ENCODE measurements at places on chromosomes 16 and 17.

DNA sequence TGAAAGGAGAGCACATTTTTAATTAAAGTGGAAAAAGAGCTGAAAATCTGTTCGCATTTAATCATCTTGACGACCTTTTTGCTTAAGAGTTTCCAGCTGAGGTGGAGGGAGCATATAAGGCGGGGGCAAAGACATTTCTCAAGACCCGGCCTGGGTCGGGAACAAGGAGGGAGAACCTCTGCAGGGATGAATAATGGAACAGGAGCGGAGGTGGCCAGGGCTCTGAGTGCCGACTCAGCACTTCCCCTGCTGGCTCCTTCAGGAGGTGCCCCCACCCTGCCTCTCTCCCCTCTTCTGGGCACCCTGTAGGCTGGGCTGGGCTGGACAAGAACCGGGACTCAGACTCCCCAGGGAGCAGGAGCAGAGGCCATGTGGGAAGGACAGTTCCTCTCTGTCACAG is 7.9 kb upstream of the NGFR start:
- DNase-seq, result no peak

- no peak for DNase-seq
Observed at GRCh38 chr17:68829211-68829610, 126.0 kb downstream of the ABCA8 start.

DNA sequence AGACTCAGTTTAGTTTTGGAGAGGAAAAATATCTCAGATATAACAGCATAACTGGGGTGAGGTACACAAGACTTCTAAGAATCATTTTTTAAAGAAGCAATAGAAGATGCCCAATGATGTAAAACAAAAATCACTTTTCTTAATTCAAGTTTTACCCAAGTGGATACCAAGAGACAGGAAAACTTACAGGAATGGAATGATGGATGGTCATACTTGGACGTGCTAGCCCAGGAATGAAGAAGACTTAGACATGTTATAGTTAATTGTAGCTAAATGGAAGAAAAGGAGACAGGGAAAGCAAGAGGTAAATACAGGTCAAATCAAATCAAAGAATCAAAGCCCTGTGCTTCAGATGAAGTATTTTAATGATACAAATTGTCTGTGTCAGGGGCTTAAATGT is 312.7 kb upstream of the KCNJ16 start:
- no peak for DNase-seq

- DNase-seq, result peak; percentile 61
Observed at GRCh38 chr16:89658221-89658879, 714 bp downstream of the SPATA33 start.

GRCh38 chr17:78239489-78239931 is 8.1 kb downstream of the TMEM235 start:
- DNase-seq, result peak; percentile 83

- DNase-seq, result peak; percentile 59
Observed at GRCh38 chr16:14628806-14629611, 1.1 kb downstream of the PARN start.

DNA sequence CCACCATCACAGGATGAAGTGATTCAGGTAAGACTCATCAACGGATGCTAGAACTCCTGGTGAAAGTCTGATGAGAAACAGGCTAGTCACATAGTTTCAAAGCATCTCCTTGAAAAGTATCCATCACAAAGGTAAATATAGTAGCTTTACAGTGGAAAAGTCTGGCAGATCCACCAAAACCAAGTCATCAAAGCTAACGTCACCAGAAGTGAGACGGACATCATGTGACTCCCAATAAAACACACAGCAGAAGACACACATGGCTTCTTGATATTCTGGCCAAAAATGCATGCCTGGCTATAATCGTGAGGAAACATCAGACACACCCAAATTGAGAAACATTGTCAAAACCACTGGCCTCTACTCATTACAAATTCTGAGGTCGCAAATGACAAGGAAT is 17.9 kb upstream of the TRPV3 start:
- no peak for DNase-seq

- peak; percentile 51 for DNase-seq
Observed at GRCh38 chr17:16989230-16989952, 17.5 kb upstream of the TNFRSF13B start.

GRCh38 chr16:56289862-56290261 is 98.6 kb downstream of the GNAO1 start:
- no peak for DNase-seq

DNA sequence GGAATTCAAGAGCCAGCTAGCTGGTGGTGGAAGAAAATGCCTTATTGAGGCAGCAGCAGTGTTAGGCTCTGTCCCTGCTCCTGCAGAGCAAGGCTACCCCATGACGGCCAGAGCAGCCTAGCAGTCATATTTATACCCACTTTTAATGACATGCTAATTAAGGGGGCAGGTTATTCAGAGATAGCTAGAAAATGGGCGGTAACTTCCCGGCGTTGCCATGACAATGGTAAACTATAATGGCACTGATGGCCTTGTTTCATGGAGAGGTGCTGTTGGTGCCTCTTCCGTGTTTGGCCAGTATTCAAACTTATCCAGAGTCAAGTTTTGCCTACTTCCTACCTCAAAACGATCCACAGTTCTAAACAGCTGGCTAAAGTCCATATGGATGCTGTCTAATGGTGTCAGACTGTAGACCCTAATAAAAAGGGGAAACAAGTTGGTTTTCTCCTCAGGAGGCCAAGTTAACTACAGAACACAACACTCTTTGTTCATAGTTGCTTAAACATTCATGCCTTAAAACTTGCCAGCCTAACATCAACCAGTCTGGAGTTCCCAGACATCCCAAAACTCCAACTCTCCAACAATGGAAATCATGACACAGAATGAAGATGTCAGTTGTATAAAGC is 3.7 kb upstream of the SCNN1B start:
- peak; percentile 47 for DNase-seq

DNA sequence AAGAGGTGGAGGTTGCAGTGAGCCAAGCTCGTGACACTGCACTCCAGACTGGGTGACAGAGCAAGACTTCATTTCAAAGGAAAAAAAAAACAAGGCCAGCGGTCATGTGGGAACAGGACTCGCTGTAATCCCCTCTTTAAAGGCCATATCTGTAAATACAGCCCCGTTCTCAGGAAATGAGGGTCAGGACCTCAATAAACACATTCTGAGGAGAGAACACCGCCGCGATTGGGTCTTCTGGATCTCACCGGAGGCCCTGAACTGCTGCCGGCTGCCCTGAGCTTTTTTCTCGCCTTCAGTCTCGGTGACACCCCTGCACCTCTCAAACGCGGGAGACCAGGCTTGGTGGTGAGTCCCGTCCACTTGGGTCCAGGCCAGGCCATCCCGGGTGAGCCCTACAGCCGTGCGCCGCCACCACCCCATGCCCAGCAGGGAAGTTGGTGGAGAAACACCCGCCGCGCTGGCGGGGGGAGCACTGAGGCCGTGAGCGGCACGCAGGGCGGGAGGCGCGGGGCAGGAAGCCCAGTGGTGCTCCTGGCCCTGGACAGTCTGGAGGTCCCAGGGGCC is 28.4 kb downstream of the SLC25A10 start:
- no peak for DNase-seq

DNA sequence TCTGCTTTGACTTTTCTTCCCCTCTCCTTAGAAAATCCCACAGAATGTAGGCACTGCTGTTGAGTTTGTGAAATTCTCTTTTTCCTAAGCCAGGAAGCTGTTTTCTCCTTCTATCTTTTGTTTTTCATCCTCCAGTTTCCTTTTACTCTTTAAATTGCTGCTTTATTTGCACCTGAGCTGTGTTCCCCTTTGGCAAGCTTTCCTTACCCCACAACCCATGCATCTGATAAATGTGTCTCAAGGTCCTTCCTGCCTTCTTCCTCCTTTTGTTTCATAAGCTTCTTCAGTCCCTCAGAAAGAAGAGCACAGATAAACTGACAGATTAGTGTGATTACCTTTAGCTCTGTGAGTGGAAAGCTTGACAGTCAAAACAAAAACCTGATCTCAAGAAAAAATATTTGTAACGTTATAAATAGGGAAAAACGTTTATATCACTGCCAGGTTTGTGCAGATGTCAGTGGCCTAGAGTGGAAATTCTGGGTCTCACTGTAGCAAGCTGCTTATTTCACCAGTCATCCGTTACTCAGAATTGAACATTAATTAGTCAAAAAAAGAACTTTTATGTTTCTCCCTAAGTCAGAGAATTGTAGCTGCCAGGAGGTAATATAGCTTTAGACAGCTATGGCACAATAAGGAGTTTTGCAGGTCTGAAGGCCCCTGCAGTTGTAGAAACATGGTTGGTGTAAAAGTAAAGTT is 23.6 kb downstream of the GSDMB start:
- no peak for DNase-seq

DNA sequence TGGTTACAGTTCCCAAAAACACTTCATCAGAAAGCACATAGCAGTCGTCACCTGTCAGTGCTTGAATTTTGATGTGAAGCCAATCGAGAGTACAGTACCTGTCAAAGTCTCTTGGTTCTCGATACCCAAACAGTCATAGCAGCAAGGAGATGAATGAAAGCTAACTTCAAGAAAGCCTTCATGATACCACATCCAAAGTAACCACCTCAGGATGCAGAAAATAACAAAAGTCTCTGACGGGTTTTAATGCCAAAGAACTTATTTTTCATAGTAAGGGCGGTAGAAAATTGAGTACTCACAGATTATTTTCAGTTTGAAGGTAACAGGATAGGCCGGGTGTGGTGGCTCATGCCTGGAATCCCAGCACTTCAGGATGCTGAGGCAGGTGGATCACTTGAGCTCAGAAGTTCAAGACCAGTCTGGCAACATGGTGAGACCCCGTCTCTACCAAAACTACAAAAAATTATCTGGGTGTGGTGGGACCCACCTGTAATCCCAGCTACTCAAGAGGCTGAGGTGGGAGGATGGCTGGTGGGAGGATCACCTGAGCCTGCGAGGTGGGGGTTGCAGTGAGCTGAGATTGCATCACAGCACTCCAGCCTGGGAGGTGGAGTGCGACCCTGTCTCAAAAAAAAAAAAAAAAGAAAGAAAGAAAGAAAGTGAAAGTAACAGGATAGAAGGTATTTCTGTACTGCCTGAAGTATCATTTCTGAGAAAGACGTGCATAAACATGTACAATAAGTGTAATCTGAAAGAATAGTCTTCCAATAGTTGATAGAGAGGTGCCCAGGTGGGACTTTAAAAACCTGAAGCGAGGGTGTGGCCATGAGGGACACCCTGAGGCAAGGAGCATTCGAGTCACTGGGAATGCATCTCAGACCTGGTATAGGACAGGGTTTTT is 15.4 kb downstream of the MFSD11 start:
- DNase-seq, result peak; percentile 33

GRCh38 chr16:86138121-86139085 is 239.4 kb downstream of the IRF8 start:
- no peak for DNase-seq

DNA sequence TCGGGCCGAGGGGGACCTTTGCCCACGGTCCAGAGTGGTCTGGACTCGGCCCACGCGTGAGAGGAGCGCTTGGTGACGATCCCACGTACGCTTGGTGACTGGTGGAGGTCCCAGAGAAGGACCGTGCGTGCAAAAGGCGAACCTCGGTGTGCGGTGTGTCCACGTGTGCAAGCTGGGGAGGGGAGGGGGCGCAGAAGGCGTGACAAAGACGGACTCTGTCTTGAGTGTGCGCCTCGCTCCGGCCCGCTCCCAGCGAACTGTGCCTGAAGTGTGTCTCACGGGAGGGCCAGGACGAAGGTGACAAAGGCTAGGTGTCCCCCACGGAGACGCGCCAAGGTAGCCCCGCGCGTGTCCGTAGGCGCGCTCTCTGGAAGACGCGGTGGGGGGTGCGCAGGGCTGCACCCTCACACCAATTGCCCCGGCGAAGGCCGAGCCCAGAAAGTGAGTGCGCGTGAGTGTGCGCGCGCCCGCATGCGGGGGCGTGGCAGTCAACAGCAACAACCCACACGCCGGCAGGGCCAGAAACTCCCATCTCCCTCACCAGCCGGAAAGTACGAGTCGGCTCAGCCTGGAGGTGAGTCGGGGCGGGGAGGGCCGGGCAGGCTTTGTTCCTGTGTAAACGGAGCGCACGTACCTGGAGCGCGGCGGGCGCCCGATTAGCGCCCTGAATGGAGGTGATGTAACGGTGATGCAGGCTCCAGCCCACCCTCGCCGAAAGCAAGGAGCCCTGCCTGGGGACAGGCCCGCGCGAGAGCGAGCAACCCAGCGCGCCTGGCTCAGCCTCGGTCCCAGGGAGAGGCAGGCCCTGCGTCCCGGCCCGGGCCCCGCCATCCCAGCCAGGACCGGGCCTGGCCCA is at the start of gene GPRC5C:
Gene GPRC5C, plus strand, starts transcription at position 521 of the 856 bp plus-strand sequence. CDS start 7,689 bp downstream, outside the sequence.
- DNase-seq, result no peak

GRCh38 chr16:82630688-82631087 is 3.9 kb downstream of the CDH13 start:
- DNase-seq, result peak; percentile 50

DNA sequence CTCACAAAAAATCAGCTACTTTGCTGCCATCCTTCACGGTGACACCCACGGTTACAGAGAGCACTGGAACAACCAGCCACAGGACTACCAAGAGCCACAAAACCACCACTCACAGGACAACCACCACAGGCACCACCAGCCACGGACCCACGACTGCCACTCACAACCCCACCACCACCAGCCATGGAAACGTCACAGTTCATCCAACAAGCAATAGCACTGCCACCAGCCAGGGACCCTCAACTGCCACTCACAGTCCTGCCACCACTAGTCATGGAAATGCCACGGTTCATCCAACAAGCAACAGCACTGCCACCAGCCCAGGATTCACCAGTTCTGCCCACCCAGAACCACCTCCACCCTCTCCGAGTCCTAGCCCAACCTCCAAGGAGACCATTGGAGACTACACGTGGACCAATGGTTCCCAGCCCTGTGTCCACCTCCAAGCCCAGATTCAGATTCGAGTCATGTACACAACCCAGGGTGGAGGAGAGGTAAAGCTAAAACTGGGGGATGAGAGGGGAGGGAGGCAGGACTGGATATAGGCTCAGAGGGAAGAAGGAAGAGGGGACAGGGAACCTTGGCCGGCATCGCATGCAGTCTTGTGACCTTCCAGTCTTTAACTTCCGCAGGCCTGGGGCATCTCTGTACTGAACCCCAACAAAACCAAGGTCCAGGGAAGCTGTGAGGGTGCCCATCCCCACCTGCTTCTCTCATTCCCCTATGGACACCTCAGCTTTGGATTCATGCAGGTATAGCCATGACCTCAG is 581 bp downstream of the CD68 start:
- DNase-seq, result no peak

- DNase-seq, result no peak
Observed at GRCh38 chr17:63382136-63382535, 64.0 kb downstream of the CYB561 start.

DNA sequence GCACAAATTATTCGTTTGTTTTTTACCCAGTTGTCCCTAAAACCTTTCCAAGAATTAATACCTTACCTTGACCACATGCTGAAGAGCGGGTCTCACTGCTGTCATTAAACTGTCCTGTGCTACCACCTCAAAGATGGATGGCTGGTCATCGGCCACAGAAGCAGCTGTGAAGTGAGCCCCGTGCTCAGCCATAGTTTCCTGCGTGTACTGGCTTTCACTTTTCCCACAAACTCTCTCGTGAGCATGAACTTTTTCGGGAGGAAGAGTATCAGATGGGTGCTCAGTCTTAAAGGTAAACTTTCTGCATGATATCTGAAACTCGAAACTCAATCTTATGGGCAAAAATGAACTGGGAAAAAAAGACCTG is 558 bp downstream of the PEX12 start:
- DNase-seq, result peak; percentile 58
